ENCODE measurements at places on chromosomes 2 and 18. TPM values are rescaled to one million over a fixed set of nuclear protein-coding genes. Genes with fewer than 3 reads are reported as not detected.

- no peak for DNase-seq
Observed at GRCh38 chr2:25558262-25558661, 115.1 kb downstream of the DTNB start.

DNA sequence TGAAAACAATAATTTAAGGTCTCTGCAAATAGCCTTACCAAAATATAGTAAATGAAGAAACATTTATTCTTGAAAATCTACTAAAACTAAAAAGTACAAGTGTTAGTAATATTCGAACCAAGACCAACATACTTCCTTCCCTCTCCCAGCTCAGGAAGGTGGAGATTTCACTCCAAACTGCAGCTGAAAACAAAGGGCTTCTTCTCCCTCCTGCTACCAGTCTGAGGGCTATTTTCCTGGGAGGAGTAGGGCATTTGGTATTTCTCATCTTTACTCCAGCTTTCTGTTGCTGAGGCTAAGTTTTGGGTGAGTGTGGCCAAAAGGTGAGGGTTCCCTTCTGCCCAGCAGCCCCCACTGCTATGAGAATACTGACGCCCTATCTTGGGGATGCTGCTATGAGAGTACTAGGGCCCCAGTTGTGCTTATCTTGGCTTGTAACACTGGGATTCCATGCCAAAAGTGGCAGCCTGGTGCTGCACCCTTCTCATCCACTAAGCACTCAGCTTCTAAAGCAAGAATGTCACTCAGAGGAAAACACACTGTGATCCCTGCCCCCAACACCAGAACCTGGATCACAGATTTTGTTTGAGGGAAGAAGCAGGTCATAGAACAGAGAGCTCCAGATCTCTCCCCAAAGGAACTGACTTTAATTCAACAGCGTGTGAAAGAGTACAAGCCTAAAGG, 130.7 kb upstream of the KLF7 start:
- DNase-seq: no peak

Gene COPS8
- 88.8 TPM for total RNA-seq

- no peak for DNase-seq
Observed at GRCh38 chr2:1405967-1406366, 7.3 kb upstream of the TPO start.

DNA sequence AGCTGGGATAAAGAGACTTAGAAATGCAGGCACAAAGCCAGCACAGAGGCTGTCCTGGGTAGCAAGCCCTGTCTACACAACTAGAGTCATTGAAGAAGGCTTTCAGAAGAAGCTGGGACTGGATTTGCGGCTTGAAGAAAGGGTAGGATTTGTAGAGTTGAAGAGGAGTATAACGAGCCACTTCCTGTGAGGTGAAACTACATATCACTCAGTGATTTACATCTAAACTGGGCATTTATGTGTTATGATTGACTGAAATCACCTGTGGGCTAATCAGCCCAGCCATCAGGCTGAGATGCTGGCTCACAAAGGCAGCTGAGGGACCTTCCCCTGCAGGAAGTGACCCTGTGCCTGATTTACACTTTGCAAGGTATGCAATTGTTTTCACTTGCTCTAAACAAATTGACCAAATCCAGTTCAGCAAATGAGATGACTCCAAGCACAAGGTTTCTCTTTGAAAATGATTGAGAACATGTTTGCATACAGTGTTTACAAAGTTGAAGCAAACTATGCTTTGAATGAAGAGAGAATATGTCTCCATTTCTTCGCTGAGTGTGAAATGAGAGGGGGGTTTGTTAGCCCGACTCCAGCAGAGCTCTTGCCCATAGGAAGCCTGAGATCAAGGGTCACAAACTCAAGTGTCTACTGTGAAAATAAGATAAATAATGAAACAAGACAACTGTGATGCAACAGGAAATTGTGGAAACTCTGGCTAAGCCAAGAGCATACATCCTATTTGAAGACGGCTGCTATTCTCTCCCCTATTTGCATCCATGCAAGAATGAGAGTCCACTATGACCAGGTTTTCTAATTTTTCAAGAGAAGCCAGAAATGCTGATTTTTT, 69.3 kb upstream of the HK2 start:
- DNase-seq: no peak

Gene STK25
- total RNA-seq: 102 TPM

Gene OSBPL6
- 1.3 TPM for total RNA-seq

GRCh38 chr2:47064106-47064505, 91.0 kb downstream of the STPG4 start:
- no peak for DNase-seq

- DNase-seq: no peak
Observed at GRCh38 chr18:31798399-31798798, 37.7 kb upstream of the SLC25A52 start.

- DNase-seq: no peak
Observed at GRCh38 chr2:44246436-44246835, 28.8 kb upstream of the SLC3A1 start.

DNA sequence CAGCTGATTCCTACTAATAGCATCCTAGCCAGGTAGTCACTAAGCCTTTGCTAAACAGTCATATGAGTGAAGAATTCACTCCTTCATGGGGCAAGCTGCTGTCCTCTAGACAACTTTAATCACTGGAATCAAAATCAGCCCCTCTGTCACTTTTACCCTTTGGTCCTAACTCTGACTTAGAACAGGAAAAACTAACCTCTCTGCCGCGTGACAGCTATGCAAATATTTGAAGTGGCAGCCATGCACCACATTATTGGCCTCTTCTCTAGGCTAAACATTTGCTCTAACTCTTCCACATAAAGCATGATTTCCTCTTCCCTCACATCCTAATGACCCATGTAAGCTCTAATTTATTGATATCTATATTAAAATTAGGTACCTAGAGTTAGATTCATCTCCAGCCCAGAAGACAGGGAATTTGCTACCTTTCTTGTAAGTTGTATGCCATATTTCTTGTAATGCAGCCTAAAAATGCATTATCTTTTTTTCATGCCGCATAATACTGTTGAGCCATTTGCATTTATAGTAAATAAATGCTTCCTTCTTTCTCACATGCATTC, 12.8 kb upstream of the ONECUT2 start:
- DNase-seq: no peak

- DNase-seq: no peak
Observed at GRCh38 chr2:69641887-69642708, 1.4 kb downstream of the AAK1 start.

- DNase-seq: peak; percentile 35
Observed at GRCh38 chr2:242034996-242035814, 165.7 kb downstream of the RTP5 start.

GRCh38 chr2:233108611-233109490, 48.7 kb downstream of the INPP5D start:
- DNase-seq: no peak

DNA sequence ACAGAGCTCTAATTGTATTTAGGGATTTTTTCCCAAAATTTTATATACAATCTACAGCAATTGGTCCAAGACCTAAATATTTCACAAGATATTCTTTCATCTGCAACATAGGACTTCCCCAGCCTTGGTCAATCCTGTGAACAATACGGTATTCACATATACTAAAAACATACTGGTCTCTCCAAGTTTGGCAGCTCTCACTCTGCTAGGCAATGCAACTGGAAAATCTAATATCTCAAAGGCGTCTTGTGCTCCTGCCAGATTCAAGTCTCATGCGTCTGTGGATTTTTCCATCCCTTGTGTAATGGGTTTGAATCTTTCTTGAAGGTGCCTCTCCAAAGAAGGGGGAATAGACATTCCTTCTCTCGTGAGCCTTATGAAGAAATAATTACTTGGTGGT, 27.4 kb upstream of the MBOAT2 start:
- no peak for DNase-seq

Gene ATOH8
- 167 TPM for total RNA-seq

Gene DSG4
- not detected for total RNA-seq

GRCh38 chr18:6401687-6402086, 13.0 kb downstream of the L3MBTL4 start:
- no peak for DNase-seq

DNA sequence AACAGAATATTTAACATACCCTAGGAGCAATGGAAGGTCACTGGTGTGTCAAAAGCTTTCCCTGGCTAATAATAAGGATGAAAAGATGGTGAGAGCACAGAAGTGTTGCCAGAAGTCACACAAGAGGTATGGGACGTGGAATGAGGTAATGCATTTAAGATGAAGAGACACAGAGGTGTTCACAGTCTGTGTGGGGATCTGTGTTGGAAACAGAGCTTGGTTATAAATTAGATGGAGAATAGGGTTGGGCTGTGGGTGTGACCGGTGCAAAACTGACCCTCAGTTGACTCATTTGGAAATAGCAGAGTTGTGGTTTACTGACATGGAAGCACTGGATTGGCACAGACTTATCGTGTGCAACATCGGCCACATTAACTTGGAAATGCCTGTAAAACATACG, 372.5 kb downstream of the SATB2 start:
- no peak for DNase-seq

- no peak for DNase-seq
Observed at GRCh38 chr2:67616749-67617148, 219.6 kb downstream of the ETAA1 start.

DNA sequence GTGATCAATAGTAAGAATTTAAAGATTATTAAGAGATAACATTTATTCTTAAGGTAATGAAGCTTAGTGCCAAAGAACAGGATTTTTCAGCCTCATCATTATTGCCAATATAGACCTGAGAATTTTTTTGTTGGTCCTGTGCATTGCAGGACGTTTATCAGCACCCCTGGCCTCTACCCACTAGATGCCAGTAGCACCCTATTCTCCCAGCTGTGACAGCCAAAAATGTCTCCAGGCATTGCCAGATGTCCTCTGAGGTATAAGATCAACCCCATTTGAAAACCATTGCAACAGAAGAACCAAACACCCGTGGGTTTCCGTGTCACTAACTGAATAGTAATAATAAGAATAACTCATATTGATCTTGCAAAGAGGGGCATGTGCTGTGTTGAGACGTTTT, 700.0 kb upstream of the SOX11 start:
- DNase-seq: no peak

GRCh38 chr18:3626929-3627458, 177.0 kb downstream of the TGIF1 start:
- DNase-seq: no peak

GRCh38 chr2:112725545-112726457, 5.0 kb downstream of the NT5DC4 start:
- no peak for DNase-seq

DNA sequence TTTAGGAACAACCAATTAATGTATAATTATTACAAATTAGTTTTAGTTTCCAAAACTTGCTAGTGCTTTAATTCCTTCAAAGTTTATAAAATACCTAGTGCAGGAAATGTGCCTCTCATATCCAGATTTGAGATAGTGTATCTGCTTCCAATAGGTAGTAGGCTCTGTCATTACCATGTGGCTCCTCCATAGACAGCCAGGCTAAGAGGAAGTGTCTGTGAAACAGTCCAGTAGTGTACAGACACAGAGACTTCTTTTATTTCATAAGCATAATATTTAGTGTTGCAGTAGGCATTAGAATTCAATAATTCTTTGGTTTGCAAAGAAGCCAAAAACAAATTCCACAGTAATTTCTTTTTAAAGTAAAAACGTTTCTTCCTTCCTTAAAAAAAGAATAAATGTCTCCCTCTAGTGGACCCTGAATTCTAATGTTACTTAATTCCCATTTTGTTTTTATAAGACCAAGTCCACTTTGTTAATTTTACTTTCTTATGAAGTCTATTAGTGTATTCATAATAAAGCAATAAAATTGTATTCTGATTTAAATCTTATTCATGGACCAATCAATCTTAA, 101.2 kb downstream of the NEB start:
- no peak for DNase-seq

Gene NAT8
- not detected for total RNA-seq

DNA sequence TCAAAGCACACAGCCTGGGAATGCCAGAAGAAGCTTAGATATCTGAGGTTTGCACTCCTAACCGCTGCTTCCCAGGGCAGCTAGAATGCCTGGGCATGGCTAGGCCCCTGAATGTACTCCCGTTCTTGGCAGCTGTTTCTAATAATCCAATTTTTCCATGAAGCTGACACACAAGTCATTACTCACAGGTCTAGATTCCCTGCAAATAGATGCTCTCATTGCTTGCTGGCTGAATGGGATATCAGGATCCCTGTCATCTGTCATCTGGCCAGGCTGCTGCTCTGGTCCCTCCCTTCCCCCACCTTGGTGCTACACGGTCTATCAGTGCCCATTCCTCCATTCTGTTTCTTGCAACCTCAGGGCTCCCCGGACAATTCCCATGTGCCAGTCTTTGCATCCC, 40.7 kb upstream of the TEX51 start:
- no peak for DNase-seq

Gene SYT4
- not detected for total RNA-seq

Gene OXER1
- total RNA-seq: 0.80 TPM

- DNase-seq: no peak
Observed at GRCh38 chr2:150459281-150459680, 28.2 kb downstream of the RND3 start.

Gene CYP26B1
- total RNA-seq: 41.6 TPM

DNA sequence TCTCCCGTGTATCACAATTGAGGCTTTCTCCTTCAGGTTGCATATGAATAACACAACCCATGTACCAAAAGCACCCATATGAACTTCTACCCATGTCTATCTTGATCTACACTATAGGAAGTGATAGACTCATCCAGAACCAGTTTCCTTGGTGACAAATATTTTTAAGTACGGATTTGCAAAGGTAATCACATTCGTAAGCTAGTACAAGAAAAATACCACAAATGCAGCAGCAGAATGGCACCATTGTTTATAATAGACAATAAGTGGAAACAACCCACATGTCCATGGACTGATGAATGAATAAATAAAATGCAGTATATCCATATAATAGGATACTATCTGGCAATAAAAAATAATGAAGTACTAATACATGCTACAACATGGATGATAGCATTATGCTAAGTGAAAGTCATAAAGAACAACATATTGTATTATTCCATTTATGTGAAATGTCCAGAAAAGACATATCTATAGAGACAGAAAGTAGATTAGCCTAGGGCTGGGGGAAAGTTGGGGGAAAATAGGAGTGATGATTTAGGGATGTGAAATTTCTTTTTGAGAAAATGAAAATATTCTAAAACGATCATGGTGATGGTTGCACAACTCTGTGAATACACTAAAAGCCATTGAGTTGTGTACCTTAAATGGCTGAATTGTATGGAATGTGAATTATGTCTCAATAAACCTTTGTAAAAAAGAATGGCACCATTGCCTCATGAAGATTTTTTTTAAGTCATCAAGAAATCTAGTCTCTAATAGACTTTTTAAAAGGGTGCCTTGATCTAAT, 3.4 kb upstream of the CCDC88A start:
- DNase-seq: no peak

Gene OSR1
- 18.7 TPM for total RNA-seq

Gene GAL3ST2
- not detected for total RNA-seq

DNA sequence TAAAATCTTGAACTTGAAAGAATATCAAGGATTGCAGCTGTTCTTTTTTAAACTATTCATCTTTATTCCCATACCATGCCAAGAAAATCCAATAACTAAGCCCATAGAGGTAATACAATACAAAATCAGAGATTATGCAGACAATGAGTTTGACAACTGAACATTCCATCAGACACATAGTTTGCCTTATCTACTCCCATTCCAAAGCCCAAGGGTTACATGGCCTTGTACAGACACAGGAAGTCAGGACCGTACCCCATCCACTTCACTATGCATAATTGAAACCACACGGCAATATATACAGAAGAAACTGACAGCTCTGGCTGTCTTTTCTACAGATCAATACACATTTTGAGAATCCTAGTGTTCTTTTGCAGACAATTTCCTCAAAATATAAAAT, 181.3 kb downstream of the TMX3 start:
- DNase-seq: no peak

Gene KIAA2012
- total RNA-seq: not detected

Gene FSHR
- not detected for total RNA-seq

Measured in breast epithelium (tissue), 4 donors.